Stimulated activated CD4-positive, alpha-beta T cell treated with anti-CD3 and anti-CD28 coated beads, Interleukin-2, amount 100 ng/mL, for 48 hours (primary cell): ENCODE measurements at places on chromosomes 12 and 14.

GRCh38 chr12:74365178-74365964 lies 172.3 kb upstream of the ATXN7L3B start:
- no peak for DNase-seq

GRCh38 chr14:51627313-51627712 lies 24.4 kb upstream of the FRMD6 start:
- no peak for DNase-seq

DNA sequence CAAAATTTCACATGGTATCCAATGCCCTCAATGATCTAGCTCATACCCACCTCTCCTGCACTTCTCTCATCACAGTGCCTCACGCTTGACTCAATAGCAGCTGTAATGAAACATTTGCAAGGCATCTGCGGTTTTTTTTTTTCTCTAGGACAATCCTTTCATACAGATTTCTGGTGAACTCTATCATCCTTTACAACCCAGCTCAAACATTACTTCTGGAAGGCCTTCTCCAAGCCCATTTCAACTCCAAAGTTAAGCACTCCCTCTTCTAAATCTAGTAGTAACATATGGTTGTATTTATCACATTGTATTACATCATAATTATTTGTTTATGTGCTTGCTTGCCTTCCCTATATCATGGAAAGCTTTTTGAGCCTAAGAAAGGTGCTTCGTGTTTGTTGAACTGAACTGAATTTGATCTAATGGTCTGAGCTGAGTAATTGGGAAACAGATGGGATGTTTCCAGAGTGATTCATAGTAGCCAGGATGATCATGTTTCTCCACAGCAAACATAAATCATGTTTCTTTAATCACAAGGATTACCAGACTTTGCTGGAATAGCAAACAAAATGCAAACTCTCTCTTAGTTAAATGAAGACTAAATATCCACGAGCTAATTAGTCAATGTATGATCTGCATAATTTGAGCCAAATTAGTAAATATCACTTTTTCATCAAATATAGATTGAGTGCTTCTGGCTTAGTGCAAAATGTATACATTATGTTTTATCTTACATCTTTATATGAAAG lies 14.3 kb downstream of the CFL2 start:
- no peak for DNase-seq

DNA sequence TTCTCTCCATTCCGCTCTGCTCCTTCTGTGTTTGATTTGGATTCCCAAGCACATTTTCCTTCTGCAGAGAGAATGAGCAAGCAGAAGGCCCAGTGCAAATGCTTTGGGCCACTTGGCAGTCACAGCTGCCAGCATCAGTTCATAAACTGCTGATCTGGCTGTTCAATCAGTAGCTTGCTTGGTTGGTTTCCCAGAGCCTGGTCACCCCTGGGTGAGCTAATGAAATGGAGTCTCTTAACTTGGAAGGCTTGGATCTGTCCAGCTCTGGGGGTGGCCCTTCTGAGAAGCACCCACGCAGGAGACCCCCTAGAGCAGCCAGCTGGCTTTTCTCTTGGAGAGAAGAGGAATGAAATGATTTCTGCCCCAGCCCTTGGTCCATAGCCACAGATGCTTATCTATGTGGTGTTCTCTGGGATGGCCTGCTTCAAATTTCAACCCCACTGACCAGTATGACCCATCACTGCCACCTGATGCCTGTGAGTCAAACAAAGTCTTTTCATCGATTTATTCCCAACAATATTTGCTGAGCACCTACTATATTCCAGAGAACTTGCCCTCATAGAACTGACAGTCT lies 30.3 kb downstream of the FAIM2 start:
- no peak for DNase-seq

- DNase-seq, result no peak
Observed at GRCh38 chr12:59396919-59397318, 198.9 kb upstream of the SLC16A7 start.

DNA sequence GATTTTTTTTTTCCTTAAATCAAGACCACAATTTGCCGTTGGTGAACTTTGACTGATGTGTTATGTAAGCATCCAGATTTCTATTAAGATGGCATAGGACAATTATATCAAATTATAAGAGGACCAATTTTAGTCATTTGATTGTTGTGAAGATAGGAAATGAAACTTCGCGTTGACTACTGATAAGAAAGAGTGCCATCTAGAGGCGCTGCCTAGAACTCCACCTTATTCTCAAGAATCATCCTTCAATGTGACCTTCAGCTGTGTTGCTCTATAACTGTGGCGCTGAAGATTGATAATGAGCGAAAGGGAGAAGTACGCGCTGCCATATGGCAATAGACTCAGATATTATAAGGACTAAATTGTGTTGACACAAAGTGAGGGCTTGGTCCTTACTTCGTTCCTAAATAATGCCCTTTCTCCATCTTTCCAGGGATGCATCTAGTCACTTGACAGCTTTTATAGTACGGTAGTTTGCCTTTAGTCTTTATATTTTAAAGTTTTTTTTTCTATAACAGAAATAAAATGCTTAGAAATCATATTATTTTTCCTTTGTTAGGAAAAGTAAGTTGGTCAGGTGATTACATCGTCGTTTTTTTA lies 350.8 kb upstream of the STXBP6 start:
- DNase-seq, result peak; percentile 20

DNA sequence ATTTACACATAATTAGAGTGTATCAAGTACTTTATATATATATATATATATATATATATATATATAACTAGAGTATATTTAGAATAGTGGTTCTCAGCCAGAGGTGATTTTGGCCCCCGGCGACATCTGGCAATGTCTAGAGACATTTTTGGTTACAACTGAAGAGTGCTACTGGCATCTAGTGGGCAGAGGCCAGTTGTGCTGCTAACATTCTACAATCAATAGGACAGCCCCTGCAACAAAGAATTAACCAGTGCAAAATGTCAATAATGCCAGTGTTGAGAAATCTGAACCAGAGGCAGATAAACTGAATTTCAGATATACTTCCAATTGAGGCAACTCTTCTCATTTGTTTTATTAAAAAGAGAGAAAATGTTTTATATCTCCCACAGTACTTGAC lies 8.9 kb downstream of the GTF2A1 start:
- DNase-seq, result no peak

DNA sequence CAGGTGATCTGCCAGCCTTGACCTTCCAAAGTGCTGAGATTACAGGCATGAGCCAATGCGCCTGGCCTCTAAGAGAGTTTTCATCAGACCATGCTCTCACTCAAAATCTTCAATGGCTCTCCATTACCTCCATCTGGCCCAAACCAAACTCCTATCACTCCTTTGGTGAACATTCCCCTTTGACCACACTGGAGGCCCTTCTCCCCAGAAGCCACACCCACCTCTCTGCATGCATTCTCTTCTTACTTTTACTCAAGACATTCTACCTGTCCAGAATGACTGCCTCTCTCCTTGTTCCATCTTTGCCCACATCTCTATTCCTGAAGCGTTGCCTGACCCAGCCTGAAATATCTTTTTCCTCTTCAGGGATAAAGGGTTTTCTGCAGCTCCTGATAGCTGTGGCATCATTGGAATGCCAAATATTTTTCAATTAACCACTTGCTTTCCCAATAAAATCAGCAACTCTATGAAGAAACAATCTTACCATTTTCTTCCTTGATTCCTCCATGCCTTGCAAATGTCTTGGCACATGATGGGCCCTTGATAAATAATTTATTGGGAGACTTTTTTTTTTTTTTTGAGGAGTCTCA lies 15.5 kb downstream of the PLEK2 start:
- DNase-seq, result no peak

GRCh38 chr12:104201238-104202001 lies 14.2 kb upstream of the TXNRD1 start:
- no peak for DNase-seq

DNA sequence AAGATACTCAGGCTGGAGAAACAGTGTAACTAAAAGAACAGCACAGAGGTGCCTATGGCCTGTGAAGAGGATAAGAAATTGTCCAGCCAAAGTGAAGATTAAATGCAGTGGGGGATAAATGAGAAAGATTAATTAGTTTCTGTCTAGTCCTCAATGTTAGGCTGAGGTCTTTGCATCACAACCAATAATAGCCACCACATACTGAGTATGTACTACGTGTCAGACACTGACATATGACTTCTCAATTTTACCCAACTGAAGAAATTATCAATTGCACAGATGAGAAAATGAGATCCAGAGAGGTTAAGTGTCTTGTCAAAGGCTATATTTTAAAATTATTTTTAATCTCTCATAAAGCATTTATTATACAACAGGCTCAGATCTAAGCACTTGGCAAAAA lies 285.9 kb downstream of the PDZRN4 start:
- no peak for DNase-seq

DNA sequence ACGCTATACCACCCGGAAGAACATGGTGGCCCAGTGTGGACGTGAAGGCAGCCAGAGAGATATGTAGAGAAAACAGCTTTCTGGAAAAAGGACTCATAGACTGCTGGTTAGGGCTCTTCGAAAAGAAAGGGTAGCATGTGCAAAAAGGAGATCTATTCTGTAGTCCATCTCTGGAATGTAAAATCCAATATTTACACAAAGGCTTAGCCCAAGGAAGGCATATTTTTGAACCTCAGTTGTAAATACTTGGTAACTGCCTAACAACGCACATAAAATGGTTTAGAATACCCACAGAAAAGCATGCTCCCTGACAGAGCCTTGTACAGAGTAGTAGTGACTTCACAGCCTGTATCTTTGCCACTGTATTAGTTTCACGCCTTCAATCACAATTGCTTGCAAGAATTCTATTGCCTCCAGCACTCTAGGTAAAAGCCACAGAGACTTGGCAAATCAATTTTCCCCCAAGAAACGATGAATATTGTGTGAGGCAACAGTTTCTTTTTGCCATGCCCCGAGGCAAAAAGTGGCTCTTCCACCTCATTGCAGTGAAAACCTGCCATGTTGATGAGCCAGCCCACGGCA lies 59.2 kb downstream of the TRIM9 start:
- no peak for DNase-seq

DNA sequence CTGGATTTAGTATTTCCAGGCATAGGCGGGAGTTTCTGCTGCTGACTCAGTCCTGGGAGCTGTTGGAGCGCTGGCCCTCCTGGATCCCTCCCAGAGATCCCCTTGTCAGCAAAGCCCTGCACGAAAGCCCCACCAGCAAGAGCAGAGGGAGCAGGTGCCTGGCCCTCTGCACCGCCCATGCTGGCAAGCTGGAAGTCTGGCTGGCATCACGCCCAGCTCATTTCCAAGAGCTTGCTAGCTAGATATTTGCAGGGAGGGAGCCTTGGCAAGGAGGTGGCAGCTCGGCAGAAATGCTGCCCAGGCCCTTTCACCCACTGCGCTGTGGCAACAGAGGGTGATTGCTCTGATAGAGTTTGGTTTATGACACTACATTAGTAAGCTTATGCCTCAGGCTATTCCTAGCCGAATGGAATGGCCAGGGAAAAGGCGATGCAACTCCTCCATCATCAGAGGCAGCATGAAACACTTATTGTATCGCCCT lies 193.9 kb downstream of the EMP1 start:
- DNase-seq, result no peak

- no peak for DNase-seq
Observed at GRCh38 chr14:53520078-53520928, 367.2 kb upstream of the DDHD1 start.

- peak; percentile 46 for DNase-seq
Observed at GRCh38 chr12:121005346-121005815, 10.9 kb downstream of the C12orf43 start.
